Lower lobe of right lung (tissue), 2 donors: ENCODE measurements at places on chromosomes 16 and 17.

DNA sequence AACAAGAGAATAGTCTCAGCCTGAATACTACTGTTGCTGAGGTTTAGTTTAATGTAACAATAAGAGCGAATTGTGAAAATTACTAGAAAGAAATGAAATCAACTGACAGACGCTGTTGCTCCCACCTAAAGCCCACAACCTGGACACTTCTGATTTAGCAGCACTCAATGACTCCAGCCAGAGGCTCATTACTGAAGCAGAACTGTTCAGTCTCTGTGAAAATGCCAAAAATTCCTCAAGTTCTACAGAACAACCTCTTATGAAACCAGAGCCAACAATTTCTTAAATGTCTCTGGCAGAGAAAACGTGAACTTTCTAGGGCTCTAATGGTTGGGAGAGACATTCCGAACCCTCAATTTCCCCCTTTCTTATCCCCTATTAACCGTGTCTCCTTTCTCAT lies 9.9 kb downstream of the PSME3IP1 start:
- no peak for DNase-seq

- no peak for DNase-seq
These were observed 23.4 kb upstream of the SEC14L1 start for GRCh38 chr17:77117415-77117814.

GRCh38 chr17:70947636-70948565 lies 778.6 kb downstream of the KCNJ2 start:
- no peak for DNase-seq

GRCh38 chr16:89256651-89257254 lies 39.2 kb downstream of the ZNF778 start:
- peak; percentile 70 for DNase-seq

- no peak for DNase-seq
These were observed 1.1 kb upstream of the P2RX5 start for GRCh38 chr17:3697103-3697476.

DNA sequence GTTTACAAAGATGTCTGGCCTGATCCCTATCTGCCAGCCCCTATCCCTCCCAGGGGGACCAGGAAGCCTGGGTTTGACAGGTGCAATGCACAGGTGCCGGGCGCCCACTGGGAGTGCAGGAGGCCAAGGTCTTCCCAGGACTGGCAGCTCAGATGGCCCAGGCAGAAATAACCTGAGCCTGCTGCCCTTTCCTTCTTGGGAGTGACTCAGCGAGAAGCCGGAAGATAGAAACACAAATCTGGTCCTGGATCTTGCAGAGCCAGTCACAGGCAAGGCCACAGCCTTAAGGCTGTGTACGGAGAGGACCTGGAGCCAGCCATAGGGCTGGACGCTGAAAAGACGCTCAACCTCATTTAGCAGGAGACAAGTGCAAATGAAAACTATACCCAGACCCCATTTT lies 27.7 kb downstream of the GPR142 start:
- DNase-seq, result no peak

DNA sequence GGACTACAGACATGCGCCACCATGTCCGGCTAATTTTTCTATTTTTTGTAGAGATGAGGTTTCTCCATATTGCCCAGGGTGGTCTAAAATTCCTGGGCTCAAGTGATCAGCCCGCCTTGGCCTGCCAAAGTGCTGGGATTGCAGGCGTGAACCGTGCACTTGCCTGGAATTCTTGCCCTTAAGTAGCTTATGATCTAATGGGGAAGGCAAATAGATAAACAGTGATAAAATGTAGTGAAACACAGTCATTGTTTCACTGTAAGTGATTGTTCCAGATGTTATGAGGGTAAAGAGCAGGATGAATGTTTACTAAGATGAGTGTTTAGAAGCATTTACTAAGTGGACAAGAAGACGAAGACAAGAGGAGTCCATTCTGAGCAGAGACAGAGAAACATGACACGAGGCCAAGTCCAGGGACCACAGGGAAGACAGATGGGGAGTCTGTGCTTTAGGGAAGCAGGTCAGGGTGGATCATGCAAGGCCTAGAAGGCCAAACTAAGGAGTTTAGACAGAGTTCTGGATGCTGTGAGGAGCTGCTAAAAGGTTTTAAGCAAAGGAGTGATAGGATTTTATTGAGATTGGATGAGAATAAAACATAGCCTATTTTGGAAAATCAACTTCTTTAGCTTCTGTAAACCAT lies 36.9 kb downstream of the YPEL2 start:
- no peak for DNase-seq

GRCh38 chr17:8916466-8916865 lies 49.0 kb upstream of the PIK3R6 start:
- no peak for DNase-seq

DNA sequence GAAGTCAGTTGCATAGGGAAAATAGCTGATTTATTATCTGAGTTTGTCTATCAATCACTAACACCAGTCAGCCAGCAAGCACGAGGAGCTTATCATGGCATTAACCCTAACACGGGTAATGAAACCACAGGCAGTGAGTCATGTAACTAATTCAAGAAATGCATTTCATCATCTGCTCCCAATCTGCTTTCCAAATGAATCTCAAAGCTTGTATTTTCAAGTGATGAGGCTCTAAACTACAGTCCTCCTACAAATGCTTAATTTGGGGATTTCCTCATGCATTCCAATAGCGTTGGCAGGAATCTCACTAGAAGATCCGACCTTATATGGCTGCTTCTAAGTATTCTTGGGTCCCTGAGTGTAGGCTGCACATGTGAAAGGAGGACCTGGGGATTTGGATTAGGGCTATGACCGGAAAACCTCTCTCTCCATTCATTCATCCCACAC lies 118.4 kb upstream of the HSBP1 start:
- no peak for DNase-seq
